ENCODE measurements at places on chromosomes 7 and 10.

DNA sequence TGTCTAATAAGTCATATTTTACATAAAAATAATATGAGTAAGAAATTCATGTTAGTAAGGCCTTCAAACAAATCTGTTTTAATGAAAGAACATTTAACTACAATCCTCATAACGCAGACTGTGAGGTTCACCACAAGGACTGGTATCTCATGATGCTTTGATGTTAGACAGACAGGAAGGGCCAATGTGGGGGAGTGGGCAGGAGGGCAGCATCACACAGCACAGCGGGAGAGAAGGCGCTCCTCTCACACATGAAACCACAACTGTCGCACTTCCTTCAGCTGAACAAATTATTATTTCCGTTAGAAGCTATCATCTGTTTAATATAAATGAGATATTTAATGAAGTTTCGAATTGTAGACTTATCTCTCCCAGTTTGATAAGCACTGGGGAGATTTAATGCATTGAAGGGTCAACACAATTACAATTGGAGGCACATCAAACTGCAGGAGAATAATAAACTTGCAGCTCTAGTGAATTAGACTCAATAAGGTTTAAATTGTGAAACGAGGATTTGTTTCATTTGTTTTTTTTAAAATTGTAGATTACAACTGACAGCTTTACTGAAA is 466.1 kb downstream of the PARD3 start:
- no peak for DNase-seq

GRCh38 chr7:121395494-121395960 is 581 bp downstream of the FAM3C start:
- DNase-seq, result no peak

GRCh38 chr10:133474665-133475424 is 21.1 kb downstream of the SCART1 start:
- DNase-seq, result no peak

GRCh38 chr7:100687261-100687660 is 6.8 kb downstream of the GIGYF1 start:
- no peak for DNase-seq

DNA sequence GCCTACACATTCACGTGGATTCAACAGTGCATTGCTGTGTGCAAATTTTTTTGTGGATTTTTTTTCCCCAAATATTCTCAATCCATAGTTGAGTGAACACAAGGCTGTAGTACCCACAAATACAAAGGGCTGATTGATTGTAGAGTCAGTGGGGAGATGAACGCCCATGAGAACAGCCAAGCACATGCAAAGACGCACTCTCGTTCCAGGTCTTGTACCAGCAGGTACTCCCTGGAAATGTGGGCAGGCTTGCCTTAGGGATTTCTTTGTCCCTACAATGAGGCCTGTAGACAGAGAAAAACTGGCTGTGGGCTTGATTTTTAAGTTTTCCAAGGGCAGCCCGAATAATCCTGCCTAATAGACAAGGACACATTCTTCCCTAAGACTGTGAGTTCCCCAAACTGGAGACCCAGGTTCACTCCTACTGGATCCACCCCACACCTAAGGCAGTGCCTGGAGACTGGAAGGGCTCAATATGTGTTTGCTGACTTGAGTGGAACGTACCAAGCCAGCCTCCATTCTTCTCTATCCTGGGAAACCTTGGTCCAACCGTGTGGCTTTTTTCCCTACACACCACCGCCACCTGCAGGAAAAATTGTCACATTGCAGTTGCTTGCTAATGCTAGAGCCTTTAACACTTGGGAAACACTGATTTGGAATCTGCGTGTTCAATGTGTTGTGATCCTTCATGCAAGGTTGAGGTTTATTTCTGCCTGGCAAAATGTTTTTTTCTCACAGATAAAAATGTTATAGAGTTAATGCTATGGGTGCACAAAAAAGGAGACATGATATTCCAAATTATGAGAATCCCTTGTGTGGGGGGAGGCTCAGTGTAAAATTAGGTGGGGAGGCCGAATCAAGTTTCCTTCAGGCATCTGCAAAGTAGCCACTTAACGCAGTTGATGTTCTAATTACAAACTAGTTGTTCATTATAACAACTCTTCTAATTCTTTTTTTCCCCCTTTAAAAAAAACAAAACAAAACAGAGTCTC is 49.3 kb downstream of the PPP1R17 start:
- no peak for DNase-seq

DNA sequence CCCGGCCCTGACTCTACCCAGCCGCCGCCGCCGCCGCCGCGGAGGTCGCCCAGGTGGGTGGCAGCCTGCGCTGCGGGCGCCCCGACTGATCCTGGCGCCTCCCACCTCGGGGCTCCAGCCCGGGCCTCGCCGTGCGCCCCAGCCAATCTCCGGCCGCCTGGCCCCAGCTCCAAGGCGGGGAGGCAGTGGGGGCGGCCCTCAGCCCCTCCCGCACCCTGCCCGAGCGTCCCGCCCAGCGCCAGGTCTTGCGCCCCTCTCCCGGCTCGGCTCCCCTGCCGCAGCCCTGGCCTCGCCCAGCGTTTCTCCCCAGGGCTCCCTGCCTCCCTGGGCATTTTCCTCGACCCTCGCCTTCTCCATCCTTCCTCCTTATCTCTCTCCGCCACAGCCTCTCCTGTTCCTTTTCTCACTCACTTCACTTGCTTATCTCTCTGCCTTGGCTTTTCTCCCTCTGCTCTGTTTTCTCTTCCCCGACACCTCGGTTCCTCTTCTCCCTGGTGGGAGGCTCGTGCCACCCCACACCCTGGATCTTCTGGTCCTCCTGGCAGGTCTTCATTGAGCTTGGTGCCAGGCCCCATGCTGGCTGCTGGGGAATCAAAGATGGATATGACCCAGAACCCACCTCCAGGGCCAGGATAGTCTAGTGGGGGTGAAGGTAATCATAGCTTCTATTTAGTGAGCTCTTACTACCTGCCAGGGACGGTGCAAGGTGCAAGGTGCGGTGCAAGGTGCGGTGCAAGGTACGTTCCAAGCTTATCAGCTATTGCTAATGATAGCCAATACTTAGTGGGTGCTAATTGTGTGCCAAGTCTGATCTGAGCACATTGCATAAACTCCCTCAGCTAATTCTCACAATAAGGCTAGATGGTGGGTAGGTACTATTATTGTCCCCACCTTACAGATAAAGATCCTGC is at the start of gene SFRP5:
TSS of gene SFRP5 (minus strand) at position 87 of the 911 bp plus-strand sequence. CDS start 166 bp downstream, outside the sequence.
- no peak for DNase-seq

- no peak for DNase-seq
Observed at GRCh38 chr10:30114881-30115625, 55.7 kb upstream of the JCAD start.

DNA sequence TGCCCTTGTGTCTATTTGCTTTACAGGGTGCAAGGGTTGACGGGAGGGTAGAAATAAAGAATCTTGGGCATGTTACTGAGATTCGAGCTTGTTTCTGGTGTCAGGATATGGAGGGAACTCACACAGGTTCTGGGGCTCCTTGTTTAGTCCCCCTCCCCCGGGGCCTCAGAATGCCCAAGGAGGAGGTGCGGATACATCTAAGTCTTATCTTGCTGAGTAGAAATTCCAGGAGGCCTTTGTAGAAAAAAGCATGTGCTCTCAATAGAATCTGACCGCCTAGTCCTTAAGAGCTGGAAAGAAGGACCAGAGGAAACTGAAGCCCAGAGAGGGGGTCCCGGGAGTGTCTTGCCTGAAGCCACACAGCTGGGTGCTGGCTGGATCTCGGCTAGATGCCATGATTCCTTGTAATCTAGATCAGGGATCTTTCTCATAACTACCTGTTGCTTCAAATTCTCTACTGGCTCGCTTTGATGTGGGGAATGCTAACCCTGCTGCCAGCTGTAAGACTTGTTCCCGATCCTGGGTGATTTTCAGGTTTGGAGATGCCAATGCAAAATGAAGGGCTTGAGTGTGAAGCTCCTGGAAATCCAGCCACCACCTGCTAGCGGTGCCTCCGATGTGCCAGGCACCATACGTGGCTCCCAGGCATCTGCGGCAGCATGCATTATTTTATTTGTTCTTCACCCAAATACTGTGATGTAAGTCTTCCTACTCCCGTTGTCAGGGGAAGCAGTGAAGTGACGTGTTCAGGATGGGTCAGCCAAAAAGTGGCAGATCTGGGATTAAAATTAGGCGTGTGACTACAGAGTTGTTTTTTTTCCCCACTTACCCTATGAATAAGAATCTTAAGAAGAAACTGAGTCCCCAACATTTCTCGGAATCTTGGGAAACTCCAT is 226.0 kb downstream of the TCF7L2 start:
- DNase-seq, result no peak

GRCh38 chr7:94173436-94173835 is 169.3 kb upstream of the BET1 start:
- no peak for DNase-seq

DNA sequence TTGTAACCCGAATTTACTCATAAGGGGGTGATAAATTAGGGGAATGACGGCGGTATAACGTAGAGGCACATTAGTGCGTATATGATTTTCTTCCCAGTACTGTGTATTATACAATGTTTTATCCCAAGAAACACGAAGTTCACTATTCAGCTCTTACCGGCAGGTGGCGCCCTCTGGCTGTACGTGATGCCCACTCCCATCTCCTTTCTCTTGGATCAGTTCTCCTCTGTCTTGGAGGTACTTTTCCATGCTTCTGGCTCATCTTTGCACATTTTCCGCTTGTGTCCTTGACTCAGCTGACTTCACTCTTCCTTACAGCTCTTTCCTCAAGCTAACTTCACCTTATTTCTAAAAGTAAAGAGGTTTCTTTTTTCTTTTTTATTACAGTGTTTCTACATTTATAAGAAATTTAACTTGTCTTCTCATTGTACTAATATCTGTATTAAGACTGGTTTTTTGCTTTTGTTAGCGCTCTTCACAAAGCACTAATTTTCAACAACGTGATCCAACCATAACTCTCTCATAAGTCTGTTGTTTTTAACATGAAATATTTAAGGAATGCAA is 21.3 kb downstream of the TMEM176B start:
- peak; percentile 59 for DNase-seq

DNA sequence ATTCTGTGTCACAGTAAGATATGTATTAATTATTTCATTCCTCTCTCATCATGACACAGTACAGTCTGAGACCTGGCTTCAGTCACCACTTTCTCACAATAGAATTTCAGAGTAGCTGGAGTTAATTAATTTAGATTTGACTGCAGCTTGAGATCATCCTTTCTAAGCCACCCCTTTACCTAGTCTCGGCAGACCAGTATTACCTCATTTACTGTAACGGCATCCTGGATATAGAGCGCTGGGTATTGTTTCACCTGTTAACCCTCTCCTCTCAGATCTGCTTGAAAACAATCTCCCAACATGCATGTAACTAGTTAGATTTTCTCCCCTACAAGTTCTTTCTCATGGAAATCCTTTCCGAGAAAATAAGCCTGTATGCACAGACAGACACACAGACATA is 1057.5 kb downstream of the GATA3 start:
- DNase-seq, result no peak

GRCh38 chr7:98922392-98923187 is 44.3 kb downstream of the TRRAP start:
- no peak for DNase-seq

- no peak for DNase-seq
Observed at GRCh38 chr10:71031026-71031425, 142.7 kb upstream of the PCBD1 start.

- no peak for DNase-seq
Observed at GRCh38 chr10:104103956-104104355, 18.0 kb upstream of the SFR1 start.

DNA sequence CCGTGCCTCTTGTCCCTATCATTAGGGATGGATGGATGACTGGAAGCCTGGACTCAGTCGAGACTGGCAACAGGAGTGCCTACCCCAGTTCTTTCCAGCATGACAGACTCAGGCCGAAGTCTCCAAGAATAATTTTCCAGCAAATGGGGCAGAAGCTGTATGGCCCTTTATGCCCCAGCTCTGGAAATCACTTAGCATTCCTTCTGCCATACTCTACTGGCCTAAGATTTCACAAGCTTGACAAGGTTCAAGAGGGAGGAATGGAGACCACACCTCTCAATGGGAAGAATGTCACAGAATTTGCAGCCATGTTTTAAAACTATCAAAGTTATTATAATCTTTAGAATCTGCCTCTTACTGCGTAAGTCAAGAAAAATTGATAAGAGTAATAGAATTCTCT is 39.0 kb upstream of the RTKN2 start:
- DNase-seq, result no peak

DNA sequence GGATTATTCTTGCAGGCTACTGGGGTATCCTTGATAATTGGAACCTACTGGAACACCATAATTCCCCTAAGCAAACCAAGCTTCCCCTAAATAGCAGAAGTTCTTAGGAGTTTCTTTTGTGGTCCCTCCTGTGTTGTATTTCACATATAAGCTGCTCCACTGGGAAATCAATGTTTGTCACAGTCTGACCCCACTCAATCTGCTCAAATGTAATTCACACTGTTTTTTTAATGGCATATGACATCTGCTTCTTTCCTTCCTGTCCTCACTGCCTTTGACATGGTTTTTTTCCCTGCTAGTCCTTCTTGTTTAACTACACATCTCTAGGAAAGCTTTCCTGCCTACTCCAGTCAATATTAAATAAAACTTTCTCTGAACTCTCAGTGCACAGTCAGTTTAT is 1.8 kb upstream of the PTPRZ1 start:
- no peak for DNase-seq

GRCh38 chr10:65723525-65723924 is 1202.3 kb upstream of the LRRTM3 start:
- no peak for DNase-seq

GRCh38 chr7:1857487-1858421 is 187.7 kb downstream of the ELFN1 start:
- DNase-seq, result no peak

- no peak for DNase-seq
Observed at GRCh38 chr7:25823571-25823970, 328.4 kb upstream of the NFE2L3 start.

- no peak for DNase-seq
Observed at GRCh38 chr7:124881981-124882380, 47.6 kb downstream of the POT1 start.

- DNase-seq, result no peak
Observed at GRCh38 chr10:5449823-5450222, 37.5 kb downstream of the NET1 start.

- no peak for DNase-seq
Observed at GRCh38 chr10:77637532-77638320, at the start of gene KCNMA1. Gene KCNMA1 (minus strand): TSS chr10:77637808.

DNA sequence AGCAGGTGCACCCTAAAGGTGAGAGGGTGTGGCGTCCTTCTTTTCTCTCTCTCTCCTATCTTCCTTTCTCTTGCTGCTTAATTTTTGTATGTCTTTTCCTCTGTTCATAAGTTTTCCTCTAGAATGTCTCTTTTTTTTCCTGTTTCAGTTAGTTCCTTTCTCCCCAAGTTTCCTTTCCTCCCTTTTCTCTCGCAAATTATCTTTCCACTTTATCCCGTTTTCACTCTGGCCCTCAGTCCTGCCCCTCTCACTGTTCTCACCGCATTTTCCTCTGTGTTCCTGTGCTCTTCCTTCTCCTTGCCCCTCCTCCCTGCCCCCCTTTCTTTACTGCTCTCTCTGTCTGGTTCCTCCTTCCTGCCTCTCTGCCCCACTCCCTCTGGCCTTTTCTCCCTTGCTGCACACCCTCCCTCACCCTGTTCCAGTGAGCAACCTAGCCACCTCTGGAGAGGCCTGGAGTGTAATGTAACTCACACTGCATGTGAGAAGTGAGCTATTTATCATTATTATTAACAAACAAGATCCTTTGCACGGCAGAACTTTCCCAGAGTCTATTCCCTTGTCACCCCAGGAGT is 158.5 kb downstream of the C10orf105 start:
- DNase-seq, result no peak

GRCh38 chr7:4959306-4959705 is 319 bp upstream of the MMD2 start:
- no peak for DNase-seq

Data from activated naive CD4-positive, alpha-beta T cell (primary cell).